ENCODE measurements at places on chromosomes 12 and 14.

DNA sequence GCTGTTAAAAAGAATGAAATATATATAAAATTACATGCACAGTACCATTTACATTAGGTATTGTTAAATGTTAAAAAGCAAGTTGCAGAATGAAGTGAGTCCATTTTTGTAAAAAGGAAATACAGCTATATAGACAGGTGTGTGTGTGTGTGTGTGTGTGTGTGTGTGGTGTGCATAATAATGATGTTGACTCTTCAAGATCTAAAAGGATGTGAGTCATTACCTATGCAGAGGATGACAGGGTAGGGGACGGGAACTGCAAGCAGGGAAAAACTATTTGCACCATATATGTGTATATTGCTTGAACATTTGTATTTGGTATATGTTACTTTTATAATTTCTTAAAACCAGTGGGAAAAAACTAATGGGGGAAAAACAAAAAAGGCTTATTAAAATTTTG, 3.1 kb downstream of the C14orf39 start:
- no peak for DNase-seq

DNA sequence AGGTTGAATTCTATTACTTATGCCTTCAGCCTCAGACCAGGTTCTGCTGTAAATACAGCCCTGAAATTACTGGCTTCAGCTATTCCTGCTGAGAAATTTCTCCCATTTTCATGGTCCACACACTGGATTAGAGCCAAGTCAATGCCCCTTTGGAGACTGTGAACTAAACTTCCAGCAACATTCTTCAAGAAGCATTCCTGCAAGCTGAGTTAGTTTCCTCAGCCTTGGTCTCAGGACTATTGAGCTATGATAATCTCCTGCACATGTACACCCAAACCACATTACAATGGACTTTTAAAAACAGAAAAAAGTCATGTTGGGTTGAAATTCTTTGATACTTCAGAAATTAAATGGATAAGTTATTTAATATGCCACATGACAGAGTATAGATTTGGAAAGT, 58.0 kb upstream of the AVPR1A start:
- no peak for DNase-seq

DNA sequence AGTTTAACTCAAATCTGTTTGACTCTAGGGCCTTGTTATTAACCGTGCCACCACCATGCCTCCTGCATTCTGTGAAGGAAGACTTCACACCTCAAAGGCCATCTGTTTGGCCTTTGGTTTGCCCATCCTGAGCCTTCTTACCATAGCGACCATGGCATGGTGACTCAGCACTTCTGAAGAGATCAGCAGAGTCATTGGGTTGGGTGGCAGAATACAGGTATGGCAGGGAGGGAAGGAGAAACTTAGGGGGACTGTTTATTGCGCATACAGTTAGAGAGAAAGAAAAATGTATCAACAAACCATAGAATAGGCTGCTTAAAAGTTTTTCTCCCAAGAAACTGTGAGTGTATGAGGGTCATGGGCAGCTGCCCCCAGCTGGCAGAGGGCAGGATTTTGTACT, 49.2 kb downstream of the DAD1 start:
- DNase-seq = no peak

DNA sequence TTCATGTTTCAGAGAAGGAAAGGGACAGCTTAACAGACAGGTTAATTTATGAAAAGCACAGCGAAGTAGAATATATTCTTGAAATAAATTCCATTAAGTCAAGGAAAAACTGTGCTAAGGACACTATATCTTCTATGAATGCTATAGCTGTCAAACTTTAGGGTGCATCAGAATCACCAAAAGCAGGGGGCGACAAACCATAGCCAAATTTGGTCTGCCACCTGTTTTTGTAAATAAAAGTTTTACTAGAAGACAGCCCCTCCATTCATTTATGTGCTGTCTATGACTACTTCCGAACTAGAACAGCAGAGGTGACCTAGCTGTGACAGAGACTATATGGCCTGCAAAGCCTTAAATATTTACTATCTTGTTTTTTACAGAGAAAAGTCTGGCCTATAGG, 25.9 kb downstream of the PPP4R3A start:
- DNase-seq = no peak

- DNase-seq = no peak
Observed at GRCh38 chr12:88300931-88301330, 158.8 kb downstream of the TMTC3 start.

DNA sequence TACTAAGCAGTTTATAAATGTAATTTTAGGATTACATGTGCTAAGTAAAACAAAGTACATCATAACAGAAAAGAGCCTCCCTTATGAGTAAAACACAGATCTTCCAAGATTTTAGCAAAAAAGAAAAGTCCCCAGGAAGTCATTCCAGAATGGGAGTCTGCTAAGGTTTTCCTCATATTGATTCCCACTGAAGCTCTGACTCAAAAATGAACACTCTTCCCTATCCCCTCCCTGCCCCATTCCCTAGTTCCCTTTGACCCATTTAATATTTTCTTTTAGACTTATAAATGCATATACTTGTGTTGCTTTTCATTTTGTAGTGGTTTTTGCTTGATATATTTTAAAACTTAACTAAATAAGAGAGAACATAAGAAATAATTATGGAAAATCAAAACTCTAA, 40.1 kb downstream of the PTGER2 start:
- DNase-seq = no peak

GRCh38 chr14:23727566-23728335, 91.6 kb downstream of the DHRS2 start:
- no peak for DNase-seq

- DNase-seq = peak; percentile 4
Observed at GRCh38 chr14:54669721-54670561, 103.0 kb downstream of the SAMD4A start.

GRCh38 chr12:10320643-10321042, 13.0 kb downstream of the KLRD1 start:
- DNase-seq = no peak

- DNase-seq = no peak
Observed at GRCh38 chr12:112349431-112349830, 32.8 kb downstream of the HECTD4 start.

DNA sequence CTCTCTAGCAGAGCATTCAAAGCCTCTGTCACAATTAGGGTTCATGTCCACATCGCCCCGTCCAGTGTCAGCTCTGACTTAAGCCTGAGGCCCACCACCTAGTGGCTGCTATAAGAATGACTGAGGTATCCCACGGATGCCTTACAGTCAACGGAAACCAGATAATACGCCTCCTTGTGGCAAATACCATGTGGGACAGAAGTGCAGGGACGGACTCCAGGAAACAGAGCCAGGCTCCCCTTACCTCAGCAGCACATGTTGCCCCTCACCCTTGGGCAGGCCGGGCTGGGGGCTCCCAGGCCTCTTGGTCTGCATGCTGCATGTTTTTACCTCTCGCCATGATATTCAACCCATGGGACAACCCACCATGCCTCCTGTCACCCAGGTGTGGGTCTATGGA, 86.3 kb downstream of the VWF start:
- no peak for DNase-seq

GRCh38 chr14:92058006-92058917, 18.4 kb upstream of the TRIP11 start:
- DNase-seq = no peak

DNA sequence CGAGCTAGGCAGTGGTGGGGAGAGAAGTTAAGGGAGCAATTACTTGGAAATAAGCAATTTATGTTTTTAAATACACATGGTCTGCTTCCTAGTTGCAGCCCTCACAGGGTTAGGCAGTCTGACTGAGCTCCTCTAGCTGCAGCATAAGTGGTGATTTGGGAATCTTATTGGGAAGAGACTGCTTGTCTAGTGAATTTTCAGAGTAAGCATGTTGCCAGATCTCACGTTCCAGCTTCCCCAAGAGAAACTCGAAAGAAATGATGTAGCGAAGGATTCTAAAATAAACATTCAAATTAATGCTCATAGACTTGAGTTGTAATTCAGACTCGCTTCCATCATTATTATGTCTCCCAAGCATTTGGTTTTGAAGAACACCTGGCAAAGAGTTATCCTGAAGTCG, 440.2 kb downstream of the ATP23 start:
- DNase-seq = no peak

DNA sequence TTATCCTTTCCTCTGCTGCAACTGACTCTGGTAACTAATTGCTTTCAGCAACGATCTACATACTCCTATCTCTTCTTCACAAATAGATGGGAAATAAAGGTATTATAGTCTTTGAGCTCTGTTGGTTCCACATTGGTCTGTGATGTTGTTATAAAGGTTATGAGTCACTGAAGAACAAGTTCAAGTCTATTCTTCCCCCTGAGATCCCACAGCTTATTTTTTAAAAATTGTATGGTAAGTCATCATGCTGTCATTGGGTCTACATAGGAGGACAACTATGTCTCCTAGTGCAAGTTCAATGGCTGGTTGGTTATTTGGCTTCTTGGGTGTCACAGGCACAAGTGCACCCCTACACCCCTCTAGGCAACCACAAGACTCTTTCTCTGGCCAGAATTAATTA, 49.6 kb upstream of the PTCSC3 start:
- DNase-seq = no peak

- DNase-seq = peak; percentile 25
Observed at GRCh38 chr12:94150240-94151121, 2.1 kb downstream of the PLXNC1 start.

DNA sequence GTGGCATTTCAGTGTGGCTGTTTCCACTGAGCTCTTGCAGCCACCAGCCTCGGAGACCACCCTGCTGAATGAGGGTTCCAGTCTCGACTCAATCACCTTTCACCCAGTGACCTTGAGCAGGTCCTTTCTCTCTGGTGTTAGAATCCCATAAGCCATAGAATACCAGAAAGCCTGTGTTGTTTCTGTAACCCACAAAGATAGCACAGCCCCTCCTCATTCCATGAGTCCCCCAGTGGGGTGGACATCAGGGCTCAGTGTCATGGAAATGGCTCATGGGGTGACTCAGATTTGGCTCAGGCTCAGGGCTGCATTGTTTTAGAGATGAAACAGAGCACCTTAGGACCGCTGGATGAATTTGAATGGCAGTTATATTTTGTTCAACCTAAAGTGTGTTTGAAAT, 171.5 kb downstream of the PTPN11 start:
- no peak for DNase-seq

DNA sequence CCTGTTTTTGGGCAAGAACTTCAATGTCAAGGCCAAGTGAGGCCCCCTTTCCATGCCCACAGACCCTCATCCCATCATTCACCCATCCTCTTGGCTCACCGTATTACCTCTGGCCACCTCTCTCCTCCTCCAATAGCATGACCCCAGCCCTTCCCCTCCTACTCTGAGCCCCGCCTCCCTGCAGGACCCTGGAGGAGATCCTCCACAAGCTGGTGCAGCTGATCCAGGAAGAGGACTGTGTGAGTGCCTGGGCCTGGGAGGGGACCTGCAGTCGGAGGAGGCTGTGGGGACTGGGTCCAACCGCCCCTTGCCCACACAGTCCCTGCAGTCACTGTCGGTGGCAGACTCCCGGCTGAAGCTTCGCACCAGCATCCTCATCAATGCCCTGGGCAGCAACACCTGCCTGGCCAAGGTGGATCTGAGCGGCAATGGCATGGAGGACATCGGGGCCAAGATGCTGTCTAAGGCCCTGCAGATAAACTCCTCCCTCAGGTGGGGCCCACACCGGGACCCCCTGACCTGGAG, 7.2 kb downstream of the CARMIL3 start:
- DNase-seq = no peak

GRCh38 chr14:95038521-95039250, 118.6 kb downstream of the DICER1 start:
- DNase-seq = no peak

DNA sequence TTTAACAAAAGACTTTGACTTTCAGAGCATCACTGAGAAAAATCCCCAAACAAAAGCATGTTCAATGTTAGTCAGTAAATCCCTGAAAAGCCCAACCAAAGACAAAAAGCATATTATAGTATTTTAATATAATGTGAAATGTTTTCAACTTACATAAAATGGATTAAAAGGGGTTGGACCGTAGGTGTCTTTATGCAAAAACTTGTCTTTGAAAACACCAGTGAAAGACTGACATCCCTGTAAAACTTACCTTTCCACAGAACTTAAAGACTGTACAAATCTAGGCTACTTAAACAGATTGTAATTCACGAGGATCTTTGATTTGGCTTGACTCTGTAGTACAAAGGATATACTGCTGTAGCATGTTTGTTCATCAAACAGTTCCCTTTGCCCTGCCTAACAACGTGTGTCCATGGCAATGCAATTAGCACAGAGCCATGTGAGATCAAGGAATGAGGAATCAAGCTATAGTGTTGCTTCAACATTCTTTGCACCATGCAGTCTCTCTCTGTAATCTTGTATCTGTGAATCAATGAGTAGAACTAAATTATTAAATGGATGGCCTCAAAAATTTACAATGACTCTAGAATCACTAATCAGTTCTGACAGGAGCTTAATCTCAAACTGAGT, 138.5 kb upstream of the SYT1 start:
- no peak for DNase-seq

DNA sequence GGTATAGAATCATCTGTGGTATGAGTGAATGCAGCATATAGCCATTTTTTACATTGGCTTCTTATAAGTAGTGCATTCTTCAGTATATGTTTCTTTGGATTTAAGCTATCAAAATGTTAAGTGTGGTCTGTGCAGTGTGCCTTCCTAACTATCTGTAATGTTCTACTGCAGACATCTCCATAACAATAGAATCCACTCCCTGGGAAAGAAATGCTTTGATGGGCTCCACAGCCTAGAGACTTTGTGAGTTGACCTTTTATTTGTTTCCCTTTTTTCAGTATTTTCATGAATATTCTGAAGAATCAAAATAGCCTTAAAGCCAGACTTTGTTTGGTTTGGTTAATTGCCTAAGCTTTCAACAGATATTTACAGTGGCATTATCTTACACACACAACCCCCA, 107.2 kb downstream of the ZFC3H1 start:
- DNase-seq = no peak

GRCh38 chr12:57198329-57198728, 18.3 kb upstream of the NXPH4 start:
- DNase-seq = no peak

DNA sequence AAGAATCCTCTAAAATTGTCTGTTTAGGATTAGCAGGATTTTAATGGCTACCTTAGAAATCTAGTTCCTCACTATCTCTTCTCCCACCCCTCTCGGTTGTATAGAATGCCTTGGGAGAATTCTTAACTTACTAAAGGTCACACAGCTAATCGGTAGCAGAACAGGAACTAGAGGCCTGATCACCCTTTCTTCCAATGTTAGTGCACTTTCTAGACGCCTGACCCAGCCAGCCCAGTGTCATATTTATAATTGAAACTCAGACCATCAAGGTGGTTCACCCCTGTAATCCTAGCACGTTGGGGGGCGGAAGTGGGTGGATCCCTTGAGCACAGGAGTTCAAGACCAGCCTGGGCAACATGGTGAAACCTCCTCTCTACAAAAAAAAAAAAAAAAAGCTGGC, 1.7 kb downstream of the TIGAR start:
- DNase-seq = no peak

DNA sequence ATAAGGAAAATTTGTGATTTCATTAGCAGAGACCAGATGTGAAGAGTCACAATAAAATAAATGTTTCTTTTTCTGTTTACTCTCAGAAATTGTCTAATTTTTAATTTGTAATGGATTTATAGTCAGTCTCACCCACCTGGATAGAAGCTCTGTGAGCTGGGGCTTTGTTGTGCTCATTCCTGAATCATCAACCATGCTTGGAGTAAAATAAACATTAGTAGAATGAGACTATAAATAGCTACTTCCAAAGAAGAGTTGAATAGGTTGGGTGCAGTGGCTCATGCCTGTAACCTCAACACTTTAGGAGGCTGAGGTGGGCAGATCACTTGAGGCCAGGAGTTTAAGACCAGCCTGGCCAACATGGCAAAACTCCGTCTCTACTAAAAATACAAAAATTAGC, 185.3 kb upstream of the FBXO33 start:
- no peak for DNase-seq

All from effector memory CD4-positive, alpha-beta T cell (primary cell).